Kidney (tissue), 22 donors: ENCODE measurements at places on chromosomes 3 and 15. TPM values are rescaled to one million over a fixed set of nuclear protein-coding genes. Genes with fewer than 3 reads are reported as not detected.
A peak's percentile ranks its signal among the peaks of the same experiment; 100 is the strongest.

DNA sequence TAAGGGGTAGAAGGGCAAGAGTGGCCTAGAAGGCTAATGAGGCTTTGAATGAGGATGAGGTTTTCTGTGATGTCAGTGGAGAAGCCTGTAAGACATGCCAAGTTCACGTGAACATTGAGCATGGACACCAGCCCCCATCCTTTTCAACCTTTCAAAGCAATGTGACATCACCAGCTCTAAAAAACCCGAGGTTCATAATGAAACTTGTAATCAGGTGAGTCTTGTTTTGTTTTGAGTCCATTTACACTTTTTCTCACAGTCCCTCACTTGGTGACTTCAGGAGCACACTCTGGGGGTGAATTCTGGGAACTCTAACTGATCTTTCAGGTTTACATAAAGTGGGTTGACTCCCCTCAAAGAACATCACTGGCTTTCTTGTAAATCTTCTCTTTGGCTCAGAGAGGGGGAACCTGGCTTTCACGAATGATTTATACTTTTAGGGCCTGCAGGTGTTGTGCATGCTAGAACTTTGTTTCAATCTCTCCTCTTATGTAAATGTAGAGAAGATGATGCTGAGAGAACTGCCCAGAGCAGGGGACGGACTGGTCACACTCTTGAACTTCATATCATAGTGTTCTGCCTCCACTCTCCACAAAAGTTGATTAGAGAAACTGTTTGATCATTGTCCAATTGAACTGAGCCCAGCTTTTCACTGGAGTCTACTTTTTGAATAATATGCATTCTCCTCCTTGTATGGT, 224.7 kb upstream of the SATB1 start:
- no peak for DNase-seq

P2RY1 gene
- 0.41 TPM for polyA plus RNA-seq

GRCh38 chr3:103127098-103127630, 692.3 kb downstream of the ZPLD1 start:
- DNase-seq = no peak

DNA sequence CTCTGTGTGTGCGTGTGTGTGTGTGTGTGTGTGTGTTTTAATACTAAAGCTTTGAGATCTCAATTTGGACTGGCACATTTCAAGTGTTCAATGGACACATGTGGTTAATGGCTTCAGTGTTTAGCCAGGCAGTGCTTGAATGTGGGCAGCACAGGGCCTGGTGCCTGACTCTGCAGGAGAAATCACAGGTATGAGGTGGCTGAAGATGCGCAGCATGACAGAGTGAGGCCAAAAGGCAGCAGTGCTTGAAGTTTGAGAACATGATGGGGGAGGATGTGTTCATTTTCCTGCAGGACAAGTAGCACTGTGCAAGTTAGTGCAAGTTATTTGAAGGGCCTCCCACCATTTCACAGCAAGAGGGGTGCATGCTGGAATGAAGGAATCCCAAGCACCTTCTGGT, 620.5 kb upstream of the TBL1XR1 start:
- DNase-seq = no peak

DNA sequence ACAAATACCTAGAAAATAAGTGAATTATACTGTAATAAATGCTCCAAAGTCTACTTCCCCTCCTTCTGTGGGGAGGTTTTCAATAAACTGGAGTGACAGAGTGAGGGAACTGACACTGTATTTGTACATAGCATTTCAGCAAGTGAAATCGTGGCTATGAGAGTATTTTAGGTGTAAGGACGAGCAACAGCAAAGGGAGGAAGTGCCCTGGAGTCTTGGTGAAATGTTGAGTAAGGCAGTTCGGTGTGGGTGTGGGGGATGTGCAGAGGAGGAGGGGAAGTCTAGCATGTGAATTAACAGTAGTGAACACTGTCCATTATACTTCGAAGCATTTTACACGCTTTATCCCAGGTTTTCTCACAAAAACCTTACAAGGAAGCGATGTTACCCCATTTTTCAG, 18.1 kb upstream of the P2RY13 start:
- no peak for DNase-seq

- DNase-seq = no peak
Measured at GRCh38 chr15:40006646-40007045, 32.3 kb downstream of the SRP14 start.

DNA sequence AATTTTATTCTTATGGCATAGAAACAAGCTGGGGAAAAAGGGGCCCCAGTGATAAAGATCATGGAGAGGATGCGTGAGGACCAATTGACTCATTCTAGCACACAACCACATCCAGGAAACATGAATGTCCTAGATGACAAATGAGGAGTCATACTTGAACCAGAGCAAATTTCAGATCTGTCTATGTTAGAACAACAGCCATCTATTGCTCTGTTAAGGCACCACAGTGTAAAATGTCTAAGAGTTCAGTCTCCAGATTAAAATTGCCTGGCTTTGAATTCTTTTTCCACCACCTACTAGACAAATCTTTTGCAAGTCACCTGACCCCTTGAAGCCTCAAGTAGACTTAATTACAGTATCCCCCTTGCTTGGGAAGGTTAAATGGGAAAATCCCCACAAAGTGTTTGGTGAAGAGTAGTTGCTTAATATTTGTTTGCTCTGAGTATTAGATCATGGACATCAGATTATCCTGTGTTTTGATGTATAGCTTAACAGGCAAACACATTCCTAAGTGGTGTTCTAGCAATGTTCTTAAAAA, 258.7 kb upstream of the TGFBR2 start:
- DNase-seq = no peak

DNA sequence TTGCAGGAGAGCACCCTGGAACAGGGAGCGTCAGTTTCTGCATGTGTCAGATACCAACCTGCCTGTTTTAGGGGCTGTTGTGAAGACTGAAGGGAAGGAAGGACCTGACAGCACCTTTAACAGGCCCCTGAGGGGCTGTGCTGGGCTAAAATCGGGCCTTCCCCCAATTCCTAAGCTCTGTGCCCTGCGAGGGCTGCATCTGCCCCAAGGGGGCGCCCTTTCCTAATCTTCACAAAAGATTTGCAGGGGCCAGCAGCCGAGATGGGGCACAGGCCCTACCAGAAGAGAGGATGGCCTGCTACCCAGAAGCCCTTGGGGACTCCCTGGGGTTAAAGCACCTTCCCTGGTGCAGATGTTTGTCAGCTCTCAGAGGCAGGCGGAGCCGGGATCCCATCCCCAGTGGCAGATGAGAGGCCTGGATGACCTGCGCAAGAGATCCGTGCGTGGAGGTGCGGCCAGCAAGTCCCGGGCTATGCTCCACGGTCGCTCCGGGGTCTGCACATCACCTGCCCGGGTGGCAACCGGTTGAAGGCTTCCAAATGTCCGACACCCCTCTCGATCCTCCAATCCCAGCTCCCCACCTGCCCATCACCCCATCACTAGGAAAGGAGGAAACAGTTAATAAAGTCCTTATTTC, 53.6 kb downstream of the RHCG start:
- DNase-seq = no peak

SETD5 gene
- polyA plus RNA-seq = 12.1 TPM

- DNase-seq = no peak
Measured at GRCh38 chr3:106341586-106342162, 472.9 kb upstream of the CBLB start.

DNA sequence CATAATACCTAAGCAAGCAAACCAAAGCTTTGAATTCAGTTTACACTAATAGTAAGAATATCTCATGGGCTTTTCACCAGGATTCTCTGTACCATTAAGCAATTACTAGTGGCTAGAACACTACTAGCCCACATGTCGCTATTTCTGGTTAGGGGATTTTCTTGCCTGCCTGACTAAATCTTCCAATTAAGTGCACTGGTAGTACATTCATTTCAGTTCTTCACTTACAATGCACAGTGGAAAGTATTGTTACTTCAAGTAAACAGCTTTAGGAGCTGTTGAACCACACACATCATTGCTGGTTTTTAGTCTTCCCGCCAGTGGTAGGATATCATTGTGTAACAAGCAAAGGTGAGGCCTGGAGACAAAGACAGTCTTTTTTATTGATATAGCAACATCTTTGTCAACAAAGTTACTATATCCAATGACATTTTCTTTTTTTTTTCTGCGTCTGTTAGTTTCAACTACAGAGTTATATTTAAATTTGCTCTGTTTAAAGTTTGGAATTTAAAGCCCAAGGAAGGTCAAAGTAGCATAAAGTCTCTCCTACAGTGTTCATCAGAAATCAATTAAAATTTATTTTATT, 826.8 kb upstream of the NR2F2 start:
- no peak for DNase-seq

DNA sequence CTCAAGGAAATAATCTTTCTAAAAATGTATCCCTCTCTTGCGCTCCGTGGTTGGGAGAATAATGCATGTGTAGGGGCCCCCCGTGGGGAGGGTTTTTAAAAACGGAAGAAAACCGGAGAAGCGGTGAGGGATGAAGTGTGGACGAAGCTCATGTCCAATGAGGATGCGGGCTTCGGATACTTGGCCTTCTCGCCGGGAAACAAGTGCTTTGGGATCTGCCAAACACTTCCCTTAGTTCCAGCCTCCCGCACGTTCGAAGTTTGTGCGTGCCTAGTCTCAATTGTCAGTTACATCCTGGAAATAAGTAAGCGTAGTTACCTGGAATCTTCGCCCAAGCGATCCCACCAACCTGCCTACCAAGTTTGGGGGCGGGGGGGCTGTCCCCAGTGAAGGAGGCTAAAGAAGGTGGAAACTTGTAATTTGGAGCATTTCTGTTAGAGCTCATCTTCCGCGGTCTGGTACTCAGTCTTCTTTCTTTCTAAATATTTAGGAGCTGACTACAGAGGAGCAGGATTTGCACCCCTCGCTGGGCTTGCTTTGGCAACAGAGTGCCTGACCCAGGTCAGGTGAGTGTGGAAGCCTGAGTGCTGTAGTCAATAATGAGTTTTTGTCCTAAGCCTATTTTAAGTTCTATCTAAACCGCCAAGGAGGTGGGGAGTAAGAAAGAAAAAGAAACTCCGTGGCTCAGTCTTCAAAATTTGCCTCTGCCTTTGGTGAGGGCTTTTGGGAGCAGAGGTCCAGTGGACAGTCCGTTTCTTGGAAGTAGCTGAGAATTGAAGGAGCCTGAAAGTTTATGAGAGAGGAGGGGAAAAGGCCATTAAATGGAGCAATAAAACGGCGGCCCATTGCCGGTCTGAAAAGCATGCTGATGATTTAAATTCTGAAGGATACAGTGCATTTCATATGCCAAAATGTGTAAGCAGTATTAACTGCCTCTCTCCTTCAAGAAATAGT, 1.1 kb downstream of the ITPR1 start:
- DNase-seq = peak; percentile 62

DNA sequence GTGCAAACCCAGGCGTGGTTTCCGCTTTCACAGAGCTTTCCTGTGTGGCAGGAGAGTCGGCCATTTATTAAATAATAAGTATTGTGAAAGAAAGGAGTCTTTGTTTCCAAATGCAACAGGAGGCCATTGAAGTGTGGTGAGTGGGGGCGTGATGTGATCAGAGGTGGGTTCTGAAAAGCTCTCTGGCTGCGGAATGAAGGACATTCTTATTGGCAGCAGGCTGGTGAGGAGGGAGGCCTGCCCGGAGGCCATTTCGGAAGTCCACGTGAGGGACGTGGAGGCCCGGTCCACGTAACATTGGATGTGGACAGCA, 11.1 kb downstream of the ARNT2 start:
- peak; percentile 59 for DNase-seq

DNA sequence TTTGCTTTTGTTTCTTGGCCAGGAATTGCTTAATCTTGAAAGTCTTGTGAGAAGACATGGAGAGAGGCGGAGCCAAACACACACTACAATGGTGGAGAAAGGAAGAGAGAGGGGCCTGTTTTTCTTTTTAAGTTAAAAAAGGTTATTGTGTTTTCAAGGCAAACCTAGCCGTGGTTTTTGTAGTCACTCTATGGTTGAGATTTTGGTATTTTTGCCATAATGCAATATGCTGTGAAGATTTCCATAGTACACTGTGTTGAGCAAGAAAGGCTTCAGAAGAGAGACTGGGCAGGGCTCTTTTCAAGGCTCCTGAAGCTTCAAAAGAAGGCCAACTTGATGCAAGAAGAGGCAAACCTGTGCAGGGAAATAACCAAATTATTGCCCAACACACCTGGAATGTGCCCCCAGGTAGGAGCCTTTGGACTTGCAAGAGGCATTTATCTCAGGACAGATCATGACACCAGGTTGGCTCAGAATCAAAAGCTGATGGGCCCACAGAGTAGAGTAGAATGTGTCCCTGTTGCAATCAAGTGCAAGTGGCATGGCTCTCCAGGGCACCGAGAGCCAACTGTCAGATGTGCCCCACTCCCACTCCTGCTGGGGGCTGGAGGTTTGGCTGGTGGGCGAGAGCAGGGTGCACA, 22.1 kb downstream of the AMOTL2 start:
- no peak for DNase-seq

TXNRD3 gene
- polyA plus RNA-seq = 10.8 TPM

- DNase-seq = peak; percentile 51
Measured at GRCh38 chr3:69161587-69162307, 39.4 kb upstream of the LMOD3 start.
